ENCODE measurements at places on chromosomes 3 and 15. TPM values are rescaled to one million over a fixed set of nuclear protein-coding genes. Genes with fewer than 3 reads are reported as not detected.

Gene ZSCAN29
- 29.7 TPM for total RNA-seq

Gene MEGF11
- not detected for total RNA-seq

Gene GOLGA8O
- total RNA-seq: 0.40 TPM

Gene RIOX2
- 33.3 TPM for total RNA-seq

Gene PLCL2
- 0.33 TPM for total RNA-seq
